LNCaP clone FGC (cell line): ENCODE measurements at places on chromosomes 12 and 14.

DNA sequence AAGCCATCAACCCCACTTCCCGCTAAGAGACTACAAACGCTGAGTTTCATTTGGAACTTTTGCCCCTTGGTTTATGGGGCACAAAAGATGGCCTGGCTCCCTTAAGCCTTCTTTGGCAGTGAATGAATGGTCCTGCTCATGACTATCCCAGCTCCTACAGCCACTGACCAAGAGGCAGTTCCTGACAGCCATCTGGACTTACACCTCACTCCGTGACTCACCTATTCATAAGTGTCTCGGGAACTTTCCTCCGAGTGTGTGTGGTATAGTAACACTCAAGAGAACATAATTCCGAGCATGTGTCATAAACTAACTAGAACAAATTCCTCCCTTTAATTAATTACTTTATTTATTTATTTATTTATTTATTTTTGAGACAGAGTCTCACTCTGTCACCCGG lies 51.9 kb upstream of the NUDT4 start:
- no peak for DNase-seq

DNA sequence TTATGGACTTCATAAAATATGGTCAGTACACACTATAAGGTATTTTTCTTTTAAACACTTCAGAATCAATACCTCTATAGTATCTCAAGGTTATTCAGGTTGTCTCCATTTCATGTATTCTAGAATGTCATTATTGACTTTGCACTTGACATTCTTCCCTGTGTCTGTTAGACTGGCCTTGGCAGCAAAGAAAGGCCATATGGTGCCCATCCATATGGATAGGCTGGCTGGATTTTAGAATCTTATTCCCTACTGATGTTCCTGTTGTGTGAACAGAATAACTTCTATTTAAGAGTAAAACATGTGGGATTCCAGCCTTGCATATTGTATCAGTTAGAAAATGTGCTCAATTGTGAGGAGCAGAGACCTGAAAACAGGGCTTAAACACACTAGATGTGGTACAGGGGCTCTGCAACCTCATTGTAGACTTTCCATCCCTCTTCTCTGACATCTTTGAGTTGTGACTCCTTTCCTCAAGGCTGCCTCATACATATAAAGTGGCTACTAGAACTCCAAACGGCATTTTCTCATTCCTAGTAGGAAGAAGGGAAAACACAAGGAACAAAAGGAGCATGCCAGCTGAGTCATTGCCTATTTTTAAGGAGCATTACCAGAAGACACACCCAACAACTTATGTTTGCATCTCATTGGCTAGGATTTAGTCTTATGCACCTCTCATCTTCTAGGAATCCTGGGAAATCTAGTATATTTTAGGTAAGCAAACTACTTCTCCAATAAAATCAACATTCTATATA lies 221.2 kb upstream of the TMPO start:
- no peak for DNase-seq

GRCh38 chr14:25001156-25001555 lies 48.8 kb downstream of the STXBP6 start:
- DNase-seq = no peak

- DNase-seq = no peak
Observed at GRCh38 chr12:69880571-69880970, 55.5 kb downstream of the MYRFL start.

GRCh38 chr14:61171727-61172126 lies 109.4 kb downstream of the TMEM30B start:
- no peak for DNase-seq

DNA sequence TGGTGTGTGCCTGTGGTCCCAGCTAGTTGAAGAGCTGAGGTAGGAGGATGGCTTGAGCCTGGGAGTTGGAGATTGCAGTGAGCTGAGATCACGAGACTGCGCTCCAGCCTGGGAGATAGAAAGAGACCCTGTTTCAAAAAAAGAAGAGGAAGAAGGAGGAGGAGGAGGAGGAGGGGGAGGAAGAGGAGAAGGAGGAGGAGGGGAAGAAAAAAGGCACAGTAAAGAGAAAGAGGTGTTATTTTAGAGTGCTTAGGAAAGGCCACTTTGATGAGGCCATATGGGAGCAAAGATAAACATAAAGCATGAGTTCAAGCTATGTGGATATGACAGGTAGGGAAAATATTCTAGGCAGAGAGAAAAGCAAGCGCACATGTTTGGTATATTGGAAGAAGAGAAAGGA lies 154.1 kb upstream of the BTG1 start:
- DNase-seq = no peak

DNA sequence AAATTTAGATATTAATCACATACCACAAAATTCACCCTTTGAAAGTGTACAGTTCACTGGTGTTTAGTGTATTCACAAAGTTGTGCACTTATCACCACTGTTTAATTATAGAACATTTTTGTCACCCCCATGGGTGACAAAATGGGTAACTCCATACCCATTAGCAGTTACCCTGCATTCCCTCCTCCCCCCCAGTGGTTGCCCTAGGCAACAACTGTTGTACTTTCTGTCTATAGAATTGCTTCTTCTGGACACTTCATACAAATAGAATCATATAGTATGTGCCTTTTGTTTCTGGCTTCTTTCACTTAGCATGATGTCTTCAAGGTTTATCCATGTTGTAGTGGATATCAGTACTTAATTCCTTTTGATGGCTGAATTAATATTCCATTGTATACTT lies 52.7 kb downstream of the FBXO34 start:
- no peak for DNase-seq

DNA sequence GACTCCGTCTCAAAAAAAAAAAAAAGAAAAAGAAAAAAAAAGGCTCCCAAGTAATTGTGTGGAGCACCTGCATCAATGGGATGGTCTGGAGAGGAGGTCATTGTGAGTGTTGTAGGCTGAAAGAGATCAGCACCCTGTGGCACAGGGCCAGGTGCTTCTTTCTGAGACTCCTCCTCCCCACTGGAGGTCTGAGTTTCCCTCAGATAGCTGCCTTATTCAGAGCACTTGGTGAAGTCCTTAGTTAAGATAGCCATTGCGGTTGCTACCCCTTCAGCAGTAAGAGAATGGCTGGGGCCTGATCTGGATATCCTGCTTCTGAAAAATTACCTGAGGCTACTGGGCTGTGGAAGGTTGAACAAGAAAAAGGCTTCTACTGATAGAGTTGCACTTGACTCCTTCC lies 69.8 kb downstream of the ANO6 start:
- no peak for DNase-seq

GRCh38 chr14:99769799-99770198 lies 23.4 kb upstream of the EML1 start:
- DNase-seq = no peak

DNA sequence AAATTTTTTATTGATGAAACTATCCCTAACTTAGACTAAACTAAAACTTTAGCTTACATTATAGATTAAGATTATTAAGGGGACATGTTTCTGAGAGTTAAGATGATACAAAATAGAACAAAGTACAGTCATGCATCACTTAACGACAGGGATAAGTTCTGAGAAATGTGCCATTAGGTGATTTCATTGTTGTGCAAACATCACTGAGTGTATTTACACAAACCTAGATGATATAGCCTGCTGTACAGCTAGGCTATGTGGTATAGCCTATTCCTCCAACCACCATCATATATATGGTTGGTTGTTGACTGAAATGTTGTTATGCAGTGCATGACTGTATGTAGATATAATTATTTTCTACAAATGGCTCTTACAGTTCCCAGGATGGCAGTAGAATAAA lies 46.5 kb downstream of the ATP6V1D start:
- peak; percentile 10 for DNase-seq

- DNase-seq = no peak
Observed at GRCh38 chr12:47980779-47981495, 17.5 kb downstream of the TMEM106C start.

DNA sequence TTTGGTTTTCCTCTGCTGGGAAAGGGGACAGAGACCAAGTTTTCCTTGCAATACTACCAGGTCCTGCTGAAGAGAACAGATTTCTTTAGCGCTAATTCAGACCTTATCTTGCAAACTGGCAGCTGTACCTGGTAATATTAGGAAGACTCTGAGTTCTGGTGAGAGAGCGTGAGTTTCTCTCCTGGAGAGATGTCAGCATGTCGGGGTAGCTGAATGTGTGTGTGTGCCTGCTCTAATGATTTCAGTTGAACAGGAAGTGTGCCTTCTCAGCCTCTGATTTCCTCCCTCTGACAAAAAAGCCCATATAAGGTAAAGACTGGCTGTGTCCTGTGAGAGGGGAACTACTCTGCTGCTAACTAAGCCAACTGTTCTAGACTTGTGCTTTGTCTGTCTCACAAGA lies 10.3 kb upstream of the ERP27 start:
- peak; percentile 30 for DNase-seq

- DNase-seq = no peak
Observed at GRCh38 chr14:33342299-33342974, 403.8 kb downstream of the NPAS3 start.

- DNase-seq = peak; percentile 4
Observed at GRCh38 chr14:70359076-70359424, 433 bp downstream of the COX16 start.

- no peak for DNase-seq
Observed at GRCh38 chr12:114003286-114003685, 37.2 kb upstream of the RBM19 start.

DNA sequence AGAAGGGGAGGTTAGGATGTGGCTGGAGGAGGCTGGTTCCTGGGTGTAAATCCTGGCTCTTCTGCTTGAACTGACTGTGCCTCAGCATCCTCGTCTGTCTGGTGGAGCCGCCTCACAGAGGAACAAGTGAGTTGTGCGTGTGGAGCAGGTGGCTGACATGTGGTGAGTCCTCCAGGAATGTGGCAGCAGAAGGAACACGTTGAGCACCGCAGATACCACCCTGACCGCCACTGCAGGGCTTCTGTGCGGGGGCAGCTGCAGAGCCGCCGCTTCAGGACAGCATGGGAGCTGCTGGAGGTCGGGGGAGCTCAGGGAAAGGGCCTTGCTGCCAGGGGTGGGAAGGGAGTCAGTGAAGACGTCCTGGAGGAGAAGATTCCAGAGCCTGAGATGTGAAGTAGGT lies 48.9 kb downstream of the TRAF3 start:
- DNase-seq = no peak

DNA sequence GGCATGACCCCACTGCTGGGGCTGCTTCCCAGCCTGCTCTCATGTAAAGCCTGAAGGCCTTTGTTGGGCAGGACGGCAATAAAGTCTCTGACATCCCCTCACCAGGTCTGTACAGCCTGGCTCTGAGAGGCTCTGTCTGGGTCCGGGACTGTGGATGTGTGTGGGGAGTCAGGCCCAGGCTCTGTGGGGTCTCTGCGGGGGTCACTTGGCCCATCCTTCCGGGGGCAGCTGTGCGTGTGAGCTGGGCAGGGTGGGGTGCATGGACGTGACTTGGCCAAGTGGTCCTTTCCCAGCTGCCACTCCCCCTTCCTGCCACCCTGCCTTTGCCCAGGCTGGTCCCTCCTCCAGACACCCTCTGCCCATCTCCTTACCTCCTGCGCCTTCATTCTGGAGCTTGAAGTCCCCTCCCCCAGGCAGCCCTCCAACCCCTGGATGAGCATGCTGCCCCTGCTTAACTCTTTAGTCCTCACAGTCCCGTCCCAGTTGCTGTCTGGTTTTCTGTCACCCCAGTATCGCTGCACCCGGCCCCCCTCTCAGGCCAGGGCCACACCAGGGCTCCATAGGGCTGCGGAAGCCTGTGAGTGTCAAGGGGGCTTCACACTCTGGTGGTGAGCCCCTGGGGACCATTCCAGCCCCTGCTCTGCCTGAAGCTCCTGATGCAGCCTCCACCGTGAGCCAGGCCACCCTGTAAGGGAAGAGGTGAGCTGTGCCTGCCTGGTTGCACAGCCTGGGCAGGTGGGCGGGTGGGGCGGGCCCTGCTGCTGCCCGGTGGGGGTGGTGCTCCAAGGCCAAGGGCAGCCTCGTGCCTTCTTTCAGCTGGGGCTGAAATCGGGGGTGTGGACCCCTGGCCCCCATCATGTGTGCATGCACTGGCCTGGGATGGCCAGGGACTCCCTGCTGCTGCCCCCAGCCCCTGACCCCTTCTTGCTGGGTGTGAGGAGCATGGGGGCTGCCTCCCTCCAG lies 25.5 kb upstream of the KIF26A start:
- no peak for DNase-seq

GRCh38 chr12:100348657-100349454 lies 8.0 kb upstream of the SLC17A8 start:
- DNase-seq = no peak

DNA sequence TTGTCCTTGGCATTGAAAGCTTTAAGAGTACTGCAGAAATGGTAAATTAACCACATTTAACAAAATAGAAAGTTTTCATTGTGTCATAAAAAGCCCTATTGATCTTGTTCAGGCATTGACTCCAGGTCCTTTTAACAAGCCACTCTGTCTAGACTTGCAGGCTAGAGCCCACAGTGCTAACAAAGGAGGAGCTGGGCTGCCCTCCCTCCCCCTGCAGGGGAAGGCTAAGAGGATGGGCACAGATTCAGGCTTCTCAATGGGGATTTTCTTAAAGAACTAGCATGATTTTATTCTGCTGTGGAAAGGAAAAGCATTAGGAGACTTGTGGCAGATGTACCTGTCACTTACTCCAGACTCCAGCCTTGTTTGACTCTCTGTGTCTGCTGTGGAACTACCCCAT lies 463.6 kb downstream of the NRXN3 start:
- DNase-seq = no peak

GRCh38 chr14:86501611-86502010 lies 971.7 kb downstream of the FLRT2 start:
- no peak for DNase-seq

- no peak for DNase-seq
Observed at GRCh38 chr14:50451854-50452253, 55.2 kb upstream of the CDKL1 start.

GRCh38 chr14:34087571-34087970 lies 136.7 kb upstream of the EGLN3 start:
- DNase-seq = no peak

- DNase-seq = no peak
Observed at GRCh38 chr12:49410818-49411217, 43.6 kb downstream of the SPATS2 start.

DNA sequence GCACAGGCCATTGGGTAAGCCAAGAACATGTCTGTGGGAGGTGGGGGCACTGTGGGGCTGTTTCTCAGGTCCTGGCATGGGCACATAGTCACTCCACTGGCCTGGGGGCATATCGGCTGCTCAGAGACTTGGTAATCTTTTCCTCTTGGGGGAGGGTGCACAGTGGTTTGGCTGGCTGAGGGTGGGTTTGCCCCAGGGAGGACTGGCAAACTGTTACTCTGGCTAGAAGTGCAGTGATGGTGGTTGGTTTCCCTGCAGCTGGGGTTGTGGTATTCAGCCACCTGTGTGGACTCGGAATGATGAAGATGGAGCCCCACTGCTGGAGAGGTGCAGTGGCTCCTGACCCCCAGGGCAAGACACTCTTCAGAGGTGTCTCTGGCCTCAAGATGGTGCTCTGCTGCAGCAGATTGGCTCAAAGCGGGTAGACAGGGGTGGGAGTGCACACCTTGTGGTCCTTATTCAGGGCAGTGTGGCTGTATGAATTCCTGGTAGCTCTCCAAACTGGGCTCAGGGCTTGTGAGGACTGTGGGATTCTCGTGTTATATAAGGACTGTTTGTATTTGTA lies 74.1 kb upstream of the DDHD1 start:
- DNase-seq = no peak
